Stimulated activated CD4-positive, alpha-beta T cell treated with anti-CD3 and anti-CD28 coated beads, Interleukin-1b, Interleukin-23, amount 100 ng/mL, for 1 hour (primary cell): ENCODE measurements at places on chromosomes 12 and 14.

- DNase-seq = no peak
These were observed 13.4 kb upstream of the FRMD6 start for GRCh38 chr14:51638071-51638944.

GRCh38 chr14:56738020-56738419 is 72.3 kb downstream of the OTX2 start:
- no peak for DNase-seq

DNA sequence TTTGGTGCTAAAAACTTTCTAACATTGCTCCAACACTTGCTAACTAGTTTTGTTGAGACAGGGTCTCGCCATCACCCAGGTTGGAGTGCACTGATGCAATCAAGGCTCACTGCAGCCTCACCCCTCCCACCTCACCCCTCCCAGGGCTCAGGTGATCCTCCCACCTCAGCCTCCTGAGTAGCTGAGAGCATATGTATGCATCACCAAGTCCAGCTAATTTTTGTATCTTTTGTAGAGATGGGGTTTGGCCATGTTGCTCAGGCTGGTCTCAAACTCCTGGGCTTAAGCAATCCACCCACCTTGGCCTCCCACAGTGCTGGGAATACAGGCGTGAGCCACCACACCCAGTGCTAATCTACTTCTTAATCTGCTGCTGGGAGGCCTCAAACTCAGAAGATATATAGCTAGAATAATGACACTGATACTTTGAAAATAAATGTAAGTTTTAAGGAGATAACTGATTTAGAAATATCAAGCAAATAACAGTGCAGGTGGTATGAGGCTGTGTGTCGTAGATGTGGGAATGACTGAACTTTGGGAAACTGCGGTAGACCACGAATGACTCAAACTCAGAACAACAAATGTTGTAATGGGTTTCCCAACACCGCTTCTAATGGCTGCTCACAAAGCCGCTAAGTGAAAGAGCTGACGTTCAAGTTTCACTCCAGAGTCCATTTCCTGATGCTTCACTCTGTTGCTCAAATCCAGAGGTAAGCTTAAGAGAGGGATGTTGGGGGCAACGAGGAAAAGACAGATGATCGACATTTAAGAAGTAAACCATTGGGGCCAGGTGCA is 10.0 kb downstream of the TMCC3 start:
- DNase-seq = no peak

GRCh38 chr12:43852744-43853143 is 16.9 kb downstream of the TMEM117 start:
- no peak for DNase-seq

- no peak for DNase-seq
These were observed 224.5 kb downstream of the BCL11B start for GRCh38 chr14:99047441-99048031.

- no peak for DNase-seq
These were observed 56.7 kb downstream of the BEGAIN start for GRCh38 chr14:100530270-100531072.

- DNase-seq = no peak
These were observed 535.8 kb downstream of the NRXN3 start for GRCh38 chr14:78705989-78706388.

DNA sequence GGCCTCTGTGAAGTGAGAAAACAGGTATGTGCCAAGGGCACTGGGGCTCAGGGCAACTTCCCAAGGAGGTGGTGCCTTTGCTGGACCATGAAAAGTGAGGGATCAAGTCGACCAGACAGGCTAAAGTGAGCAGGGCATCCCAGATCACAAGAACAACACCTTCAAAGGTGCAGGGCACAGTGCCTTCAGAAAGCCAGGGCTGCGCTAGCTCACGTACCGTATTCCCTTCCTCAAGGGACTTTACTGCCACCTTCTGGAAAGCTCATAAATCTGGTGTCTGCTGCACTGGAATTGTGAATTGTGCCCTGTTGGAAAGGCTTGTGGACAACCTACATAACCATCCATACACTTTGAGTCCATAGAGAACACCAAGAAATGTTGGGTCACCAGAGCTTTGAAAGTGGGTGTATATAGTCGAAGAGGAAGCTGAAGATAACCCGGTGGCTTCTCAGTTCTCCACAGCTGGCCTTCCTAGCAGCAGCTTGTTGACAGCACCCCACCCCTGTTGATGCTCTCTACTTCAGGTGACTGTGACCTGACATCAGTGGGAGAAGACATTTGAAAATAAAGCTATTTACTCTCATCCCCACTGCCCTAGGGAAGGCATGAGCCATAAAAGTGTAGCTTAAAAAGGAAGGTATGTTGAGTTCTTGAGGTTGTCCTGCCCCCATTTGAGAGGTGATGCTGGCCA is 24.5 kb downstream of the FIGNL2 start:
- DNase-seq = no peak

- no peak for DNase-seq
These were observed 73.8 kb downstream of the TRAFD1 start for GRCh38 chr12:112199136-112199535.

GRCh38 chr14:37597914-37598746 is 2.7 kb downstream of the TTC6 start:
- DNase-seq = no peak

- DNase-seq = no peak
These were observed 657 bp downstream of the METAP2 start for GRCh38 chr12:95474660-95474958.

- DNase-seq = no peak
These were observed 19.6 kb upstream of the PYGL start for GRCh38 chr14:50963919-50964318.

GRCh38 chr12:4273652-4274395 is at the start of gene CCND2:
Gene CCND2 (plus strand): TSS chr12:4273762. CDS start chr12:4274041, 279 bp downstream.
- DNase-seq = peak; percentile 60

DNA sequence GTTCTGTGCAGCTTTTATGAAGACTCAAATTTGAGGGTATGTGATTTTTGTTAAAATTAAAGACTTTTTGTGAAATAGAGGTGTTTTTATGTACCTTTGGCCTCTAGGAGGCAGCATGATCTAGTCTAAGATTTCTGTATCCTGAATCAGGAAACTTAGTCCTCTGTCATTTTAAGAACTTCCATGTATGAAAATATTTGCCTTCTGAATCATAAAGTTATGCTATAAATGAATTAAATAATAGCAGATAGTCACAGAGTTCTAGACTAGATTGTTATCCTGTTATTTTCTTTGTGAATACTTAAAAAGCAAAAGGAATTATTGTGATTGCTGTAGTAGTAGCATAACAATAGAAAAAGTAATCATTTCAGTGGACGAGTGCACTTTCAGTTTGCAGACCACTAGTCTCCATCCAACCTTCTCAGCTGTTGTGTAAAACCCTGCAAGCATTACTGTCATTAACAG is 56.3 kb downstream of the FGD4 start:
- no peak for DNase-seq

- DNase-seq = no peak
These were observed 65.9 kb downstream of the DCAF5 start for GRCh38 chr14:69087061-69087461.

DNA sequence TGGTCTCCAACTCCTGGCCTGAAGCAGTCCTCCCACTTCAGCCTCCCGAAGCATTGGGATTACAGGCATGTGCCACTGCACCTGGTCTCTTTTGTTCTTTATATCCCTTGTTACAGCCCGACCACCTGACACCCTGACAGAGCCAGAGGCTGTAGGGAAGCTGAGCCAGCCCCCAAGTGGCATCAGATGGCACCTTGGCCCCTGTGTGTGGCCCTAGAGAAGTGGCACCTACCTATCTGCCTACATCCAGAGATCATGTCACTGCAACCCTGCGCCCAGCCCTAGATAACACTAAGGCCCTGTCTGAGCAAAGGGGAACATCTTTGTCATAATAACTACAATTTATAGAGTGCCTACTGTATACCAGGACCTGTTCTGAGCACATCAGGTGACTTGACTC is 235.0 kb downstream of the AACS start:
- no peak for DNase-seq

DNA sequence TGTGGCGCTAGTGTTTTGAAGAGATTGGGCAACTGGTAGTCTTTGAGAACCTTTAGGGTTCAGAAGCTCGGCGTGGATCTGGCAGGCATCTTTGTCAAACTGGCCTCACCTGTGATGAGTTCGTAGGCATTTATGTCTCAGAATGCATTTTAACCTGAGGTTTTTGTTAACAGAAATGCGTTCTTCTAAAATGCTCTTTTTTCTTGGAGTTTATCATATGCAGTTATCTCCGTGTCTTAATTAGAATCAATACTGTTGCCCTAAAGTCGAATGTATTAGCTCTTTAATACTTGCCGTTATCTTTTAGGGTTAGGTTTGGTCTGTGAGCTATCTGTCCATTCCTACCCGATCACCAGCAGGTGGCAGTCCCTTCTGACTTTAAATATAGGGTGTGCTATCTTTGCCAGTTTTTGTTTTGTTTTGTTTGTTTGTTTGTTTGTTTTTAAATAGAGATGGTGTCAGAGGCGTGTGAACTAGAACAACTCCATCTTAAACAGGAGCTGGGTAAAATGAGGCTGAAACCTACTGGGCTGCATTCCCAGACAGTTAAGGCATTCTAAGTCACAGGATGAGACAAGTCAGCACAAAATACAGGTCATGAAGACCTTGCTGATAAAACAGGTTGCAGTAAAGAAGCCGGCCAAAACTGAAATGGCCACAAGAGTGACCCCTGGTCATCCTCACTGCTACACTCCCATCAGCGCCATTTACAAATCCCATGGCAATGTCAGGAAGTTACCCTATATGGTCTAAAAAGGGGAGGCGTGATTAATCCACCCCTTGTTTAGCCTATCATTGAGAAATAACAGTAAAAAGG is 1.4 kb downstream of the ATF1 start:
- DNase-seq = no peak

DNA sequence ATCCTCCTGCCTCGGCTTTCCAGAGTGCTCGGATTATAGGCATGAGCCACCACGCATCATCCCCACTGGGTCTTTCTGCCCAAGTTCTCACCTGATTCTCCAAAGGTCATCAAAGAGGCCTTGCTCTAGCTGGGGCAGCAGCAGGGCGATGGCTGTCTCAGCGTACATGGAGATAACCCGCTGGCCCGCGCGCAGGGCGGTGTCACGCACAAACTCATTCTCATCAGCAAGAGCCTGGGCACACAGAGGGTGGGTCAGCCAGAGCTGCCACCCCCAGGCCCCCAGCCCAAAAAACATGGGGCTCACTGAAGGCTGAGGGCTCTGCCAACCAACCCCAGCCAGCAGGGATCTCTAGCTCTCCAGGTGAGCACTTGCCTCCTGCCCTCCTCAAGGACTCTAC is 27.7 kb upstream of the RAB35 start:
- no peak for DNase-seq

GRCh38 chr12:6703631-6704030 is 3.0 kb upstream of the PIANP start:
- no peak for DNase-seq

GRCh38 chr14:22561661-22562579 is 27.1 kb downstream of the DAD1 start:
- peak; percentile 66 for DNase-seq
